ENCODE measurements at places on chromosomes 5 and 9.

GRCh38 chr5:118533156-118533555 is 455.2 kb downstream of the DTWD2 start:
- no peak for DNase-seq

- DNase-seq, result no peak
These were observed 13.1 kb downstream of the LPCAT1 start for GRCh38 chr5:1510631-1511030.

GRCh38 chr9:91789941-91790340 is 160.1 kb downstream of the ROR2 start:
- DNase-seq, result no peak

- DNase-seq, result no peak
These were observed 309.8 kb downstream of the IRX2 start for GRCh38 chr5:2441495-2442180.

DNA sequence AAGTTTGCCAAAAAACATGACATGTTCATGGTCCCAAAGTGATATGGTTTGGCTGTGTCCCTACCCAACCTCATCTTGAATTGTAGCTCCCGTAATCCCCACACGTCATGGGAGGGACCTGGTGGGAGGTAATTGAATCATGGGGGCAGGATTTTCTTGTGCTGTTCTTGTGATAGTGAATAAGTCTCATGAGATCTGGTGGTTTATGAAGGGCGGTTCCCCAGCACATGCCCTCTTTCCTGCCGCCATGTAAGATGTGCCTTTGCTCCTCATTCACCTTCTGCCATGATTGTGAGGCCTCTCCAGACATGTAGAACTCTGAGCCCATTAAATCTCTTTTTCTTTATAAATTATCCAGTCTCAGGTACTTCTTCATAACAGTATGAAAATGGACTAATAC is 322.1 kb downstream of the MED10 start:
- no peak for DNase-seq

DNA sequence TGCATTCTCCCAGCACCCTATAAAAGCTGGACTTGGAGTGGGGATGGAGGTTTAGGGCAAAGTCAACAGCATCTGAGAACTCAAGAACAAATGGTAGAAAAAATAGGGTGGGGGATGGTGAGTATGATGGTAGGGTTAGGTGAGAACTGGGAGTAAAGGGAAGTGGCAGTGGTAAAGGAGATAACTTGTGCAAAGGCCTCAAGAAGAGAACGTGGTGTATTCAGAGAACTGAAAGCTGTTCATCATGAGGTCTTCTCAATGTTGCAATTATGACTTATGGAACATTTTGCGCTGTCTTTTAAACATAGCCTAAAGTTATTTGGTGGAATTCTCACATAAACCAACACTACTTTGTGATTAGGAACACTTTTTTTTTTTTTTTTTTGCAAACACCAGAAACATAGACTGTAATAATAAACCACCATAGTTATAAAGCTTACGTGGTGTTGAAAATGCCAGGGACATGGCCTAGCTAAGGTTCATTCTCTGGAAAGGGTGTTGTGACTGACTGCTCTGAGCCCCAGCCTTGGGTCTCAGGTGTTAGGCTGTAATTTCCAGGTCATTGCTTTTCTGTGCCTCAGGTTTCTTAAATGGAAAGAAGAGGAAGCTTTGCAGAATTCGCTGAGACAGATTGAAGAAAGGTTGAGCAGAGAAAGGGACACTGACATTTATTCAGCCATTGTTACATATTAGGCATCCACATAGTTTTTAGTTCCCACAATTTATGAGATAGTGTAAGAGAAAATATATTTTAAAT is 19.2 kb upstream of the TXNDC8 start:
- no peak for DNase-seq

- peak; percentile 29 for DNase-seq
These were observed 15.2 kb downstream of the PTGES start for GRCh38 chr9:129737479-129738274.

GRCh38 chr5:160979385-160979784 is 127.4 kb upstream of the ATP10B start:
- DNase-seq, result no peak

- DNase-seq, result peak; percentile 74
These were observed 59.6 kb upstream of the SPATA31C2 start for GRCh38 chr9:88197781-88198340.

DNA sequence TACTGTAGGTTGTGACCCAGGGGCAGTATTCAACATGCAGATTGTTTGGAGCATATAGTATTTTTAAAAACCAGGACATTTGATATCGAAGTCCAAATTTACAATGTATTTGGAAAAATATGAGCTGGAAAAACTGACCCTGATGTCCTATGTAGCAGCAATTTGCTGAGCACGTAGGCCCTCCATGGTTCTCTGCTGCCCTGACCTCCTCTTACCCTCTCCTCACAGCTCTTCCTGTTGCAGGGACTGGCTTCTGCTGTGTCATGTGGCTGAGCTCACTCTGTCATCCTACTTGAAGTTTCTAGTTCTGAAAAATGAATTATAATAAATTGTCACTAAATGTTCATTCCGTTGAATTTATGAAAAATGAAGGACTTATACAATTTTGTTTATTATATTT is 4.1 kb upstream of the ASPN start:
- DNase-seq, result no peak

DNA sequence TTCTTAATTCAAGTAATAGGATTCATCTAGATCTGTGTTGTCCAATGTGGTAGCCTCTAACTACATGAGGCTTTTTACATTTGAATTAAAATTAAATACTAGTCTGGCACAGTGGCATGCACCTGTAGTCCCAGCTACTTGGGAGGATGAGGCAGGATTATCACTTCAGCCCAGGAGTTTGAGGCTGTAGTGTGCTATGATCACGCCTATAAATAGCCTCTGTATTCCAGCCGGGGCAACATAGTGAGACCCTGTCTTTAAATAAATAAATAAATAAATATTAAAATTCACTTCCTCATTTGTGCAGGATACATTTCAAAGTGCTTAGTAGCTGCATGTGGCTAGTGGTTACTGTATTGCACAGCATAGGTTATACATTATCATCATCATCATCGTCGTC is 91.8 kb downstream of the UBE2R2 start:
- no peak for DNase-seq

- DNase-seq, result no peak
These were observed 4.7 kb downstream of the MAN2A1 start for GRCh38 chr5:109694451-109694891.

Measured in astrocyte of the cerebellum (primary cell).